ENCODE measurements at places on chromosomes 7 and 10. TPM values are rescaled to one million over a fixed set of nuclear protein-coding genes. Genes with fewer than 3 reads are reported as not detected.

DNA sequence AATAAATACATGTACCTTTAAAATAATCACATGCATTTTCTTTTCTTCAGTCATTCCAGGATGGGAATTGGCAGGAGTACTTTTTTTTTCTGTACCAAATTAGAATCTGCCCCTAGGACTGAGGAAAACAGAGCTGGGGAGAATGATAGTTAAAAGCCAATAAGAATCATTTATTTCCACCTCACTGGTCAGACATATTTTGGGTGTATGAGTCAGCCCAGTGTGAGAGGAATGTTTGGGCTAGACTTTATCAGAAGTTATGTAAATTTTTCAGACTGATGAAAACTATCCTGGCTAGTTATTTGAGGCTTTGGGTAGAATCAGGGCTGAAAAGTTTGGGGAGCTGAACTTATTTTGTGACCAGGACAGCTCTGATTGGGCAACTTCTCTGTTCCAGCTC, 303.1 kb upstream of the NPSR1 start:
- no peak for DNase-seq

GRCh38 chr10:101561068-101561915, 26.8 kb downstream of the POLL start:
- DNase-seq = no peak

GRCh38 chr10:131983780-131984179, 2.1 kb upstream of the BNIP3 start:
- DNase-seq = no peak

DNA sequence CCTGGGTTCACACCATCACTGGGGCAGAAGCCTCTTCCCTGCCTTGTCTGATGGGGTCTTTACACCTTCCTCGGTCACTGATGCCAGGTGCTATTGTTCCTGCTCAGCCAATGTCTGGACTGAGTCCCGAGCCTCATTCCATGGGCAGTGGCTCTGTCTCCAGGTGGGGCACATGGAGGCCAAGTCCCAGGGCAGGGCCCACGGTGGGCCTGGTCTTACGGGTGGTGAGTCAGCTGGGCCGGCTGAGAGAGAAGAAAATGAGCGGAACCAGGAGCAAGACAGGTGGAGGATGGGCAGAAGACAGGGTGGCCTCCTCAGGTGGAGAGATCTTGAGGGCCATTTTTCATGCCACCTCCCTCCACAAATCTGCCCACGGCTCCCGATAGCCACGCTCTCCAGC, 131.7 kb upstream of the FAM20C start:
- DNase-seq = peak; percentile 44

GRCh38 chr10:8403711-8404371, 349.4 kb downstream of the GATA3 start:
- no peak for DNase-seq

- no peak for DNase-seq
Measured at GRCh38 chr10:122435212-122435827, 19.1 kb upstream of the ARMS2 start.

GRCh38 chr10:78944723-78945312, 123.9 kb upstream of the ZMIZ1 start:
- DNase-seq = no peak

GRCh38 chr7:4133491-4134044, 548.5 kb upstream of the FOXK1 start:
- DNase-seq = peak; percentile 54

DNA sequence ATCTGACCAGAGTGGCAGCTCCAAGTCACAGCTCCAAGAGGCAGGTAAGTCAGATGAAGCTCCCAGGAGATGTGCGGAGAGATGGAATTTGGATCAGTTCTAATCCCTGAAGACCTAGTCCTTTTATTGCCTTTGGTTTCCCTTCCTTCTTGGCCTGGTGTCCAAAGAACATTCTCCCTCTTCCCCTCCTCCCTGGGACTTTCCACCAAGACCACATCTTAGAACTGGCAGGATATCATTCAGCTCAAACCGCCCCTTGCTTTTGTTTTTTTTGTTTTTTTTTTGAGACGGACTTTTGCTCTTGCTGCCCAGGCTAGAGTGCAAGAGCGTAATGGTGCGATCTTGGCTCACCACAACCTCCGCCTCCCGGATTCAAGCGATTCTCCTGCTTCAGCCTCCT, 190.8 kb downstream of the GFRA1 start:
- no peak for DNase-seq

GRCh38 chr7:73703757-73704639, 15.5 kb downstream of the STX1A start:
- DNase-seq = no peak

DNA sequence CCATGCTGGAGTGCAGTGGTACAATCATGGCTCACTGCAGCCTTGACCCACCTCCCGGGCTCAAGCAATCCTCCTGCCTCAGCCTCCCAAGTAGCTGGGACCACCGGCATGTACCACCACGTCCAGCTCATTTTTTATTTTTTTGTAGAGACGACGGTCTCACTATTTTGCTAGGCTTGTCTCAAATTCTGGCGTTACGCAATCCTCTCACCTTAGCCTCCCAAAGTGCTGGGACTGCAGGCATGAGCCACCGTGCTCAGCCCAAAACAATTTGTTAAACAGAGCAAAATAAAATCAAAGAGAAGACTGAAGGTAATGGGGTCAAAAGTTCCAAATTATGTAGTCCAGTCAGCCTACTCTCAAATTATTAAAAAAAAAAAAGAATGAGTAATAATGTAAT, 8.7 kb upstream of the JMJD1C start:
- no peak for DNase-seq

- no peak for DNase-seq
Measured at GRCh38 chr7:30679664-30680063, 2.6 kb downstream of the CRHR2 start.

- no peak for DNase-seq
Measured at GRCh38 chr10:89744026-89744425, 42.6 kb downstream of the KIF20B start.

PRKCQ gene
- total RNA-seq = 0.24 TPM

AKR1C4 gene
- not detected for total RNA-seq

MOSPD3 gene
- total RNA-seq = 9.2 TPM

All from cardiac septum (tissue), 1 donor.